ENCODE measurements at places on chromosomes 6 and 20.

GRCh38 chr20:63066506-63067265, 59.9 kb upstream of the BHLHE23 start:
- DNase-seq, result no peak

- DNase-seq, result no peak
These were observed 172.7 kb upstream of the TENT5A start for GRCh38 chr6:81925201-81925600.

GRCh38 chr6:113979937-113980336, 9.0 kb upstream of the HDAC2 start:
- DNase-seq, result no peak

DNA sequence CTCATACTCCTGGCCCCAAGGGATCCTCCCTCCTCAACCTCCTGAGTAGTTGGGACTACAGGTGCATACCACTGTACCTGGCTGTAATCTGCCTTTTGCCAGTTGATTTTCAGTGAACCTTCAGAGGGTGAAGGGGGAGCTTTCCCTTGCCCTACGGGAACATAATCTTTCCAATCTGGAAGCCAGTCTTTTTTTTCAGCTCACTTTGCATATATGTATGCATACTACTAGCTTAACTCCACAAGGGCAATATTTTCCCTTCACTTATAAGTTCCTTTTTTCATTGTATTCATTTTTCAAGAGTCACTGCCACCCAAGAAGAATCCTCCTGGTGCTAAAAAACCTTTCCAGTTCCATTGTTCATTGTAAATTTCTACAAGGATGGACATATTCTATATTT, 53.4 kb upstream of the GCM1 start:
- DNase-seq, result no peak

DNA sequence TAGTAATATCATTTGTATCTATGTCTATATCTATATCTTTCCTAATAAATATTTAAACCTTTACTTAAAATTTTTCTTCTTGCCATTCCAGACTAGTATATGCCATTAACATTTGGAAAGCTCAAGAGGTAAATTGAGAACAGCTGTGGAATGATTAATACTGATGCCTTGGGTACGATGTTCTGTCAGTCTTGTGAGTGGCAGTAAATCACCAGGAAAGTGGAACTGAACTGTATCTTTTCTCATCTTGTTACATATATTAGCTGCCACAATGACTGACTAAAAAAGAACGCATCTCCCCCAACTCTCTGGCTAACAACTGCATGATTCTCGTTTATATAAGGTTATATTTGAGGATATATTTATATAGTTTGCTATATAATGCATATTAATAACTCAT, 137.0 kb upstream of the ASCC3 start:
- no peak for DNase-seq
